Right renal cortex interstitium (tissue), 3 donors: ENCODE measurements at places on chromosomes 1 and 21. TPM values are rescaled to one million over a fixed set of nuclear protein-coding genes. Genes with fewer than 3 reads are reported as not detected.

Gene S100A7A
- polyA plus RNA-seq, result not detected

Gene ALG14
- polyA plus RNA-seq, result 11.6 TPM

Gene AHDC1
- 36.1 TPM for polyA plus RNA-seq

DNA sequence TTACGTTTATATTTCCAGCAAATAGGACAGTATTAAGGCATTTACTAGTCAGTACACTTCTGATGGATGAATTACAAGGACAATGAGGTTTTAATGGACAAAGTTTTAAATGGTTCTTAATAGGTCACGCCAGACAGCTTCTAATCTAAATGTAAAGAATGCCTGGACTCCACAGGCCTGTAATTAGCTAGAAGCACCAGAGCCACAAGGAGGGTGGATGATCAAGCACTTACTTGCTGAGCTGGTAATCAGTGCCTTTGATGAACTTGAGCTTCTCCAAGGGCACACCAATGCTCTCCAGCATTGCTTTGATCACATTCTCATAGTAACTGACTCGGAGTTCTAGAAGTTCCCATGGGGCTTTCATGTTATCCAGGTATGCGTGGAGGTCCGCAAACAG is 6.8 kb downstream of the YARS1 start:
- no peak for DNase-seq

DNA sequence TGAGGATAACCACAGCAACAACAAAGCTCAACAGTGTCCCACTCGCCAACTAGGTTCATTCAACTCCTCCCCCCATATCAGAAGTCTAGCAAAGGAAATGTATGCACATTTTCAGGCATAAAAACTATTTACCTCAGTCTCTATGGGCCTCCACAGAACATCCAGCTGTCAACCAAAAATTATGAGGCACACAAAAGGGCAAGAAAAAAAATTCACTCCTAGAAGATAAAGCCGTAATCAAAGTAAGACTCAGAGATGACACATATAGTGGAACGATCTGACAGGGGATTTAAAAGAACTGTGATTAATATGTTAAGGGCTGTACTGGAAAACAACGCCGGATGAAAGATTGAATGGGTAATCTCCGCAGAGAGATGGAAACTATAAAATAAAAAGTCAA is 158.7 kb downstream of the NTPCR start:
- no peak for DNase-seq

- no peak for DNase-seq
Measured at GRCh38 chr21:42525029-42525581, 11.5 kb downstream of the SLC37A1 start.

GRCh38 chr1:1347663-1348419 is 1.4 kb downstream of the DVL1 start:
- no peak for DNase-seq

DNA sequence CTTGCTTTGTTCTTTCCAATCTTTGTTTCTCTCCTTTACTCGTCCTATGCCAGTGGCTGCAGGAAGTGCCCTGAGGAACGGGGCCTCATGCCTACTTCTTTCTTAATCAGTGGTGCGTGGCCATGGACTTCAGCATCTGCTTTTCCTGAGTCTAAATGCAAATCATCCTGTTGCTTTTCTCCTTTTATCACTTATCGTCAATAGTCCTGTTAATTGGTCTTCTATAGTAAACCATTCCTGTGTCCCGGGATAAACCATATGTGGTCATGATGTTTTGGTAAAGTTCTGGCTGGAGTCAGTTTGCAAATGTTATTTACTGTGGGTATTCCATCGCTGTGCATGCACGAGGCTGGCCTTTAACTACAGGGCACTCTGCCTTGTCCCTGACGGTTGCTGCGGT is 47.5 kb downstream of the AGPAT3 start:
- no peak for DNase-seq

GRCh38 chr1:56816909-56817308 is 2.3 kb downstream of the FYB2 start:
- no peak for DNase-seq

DNA sequence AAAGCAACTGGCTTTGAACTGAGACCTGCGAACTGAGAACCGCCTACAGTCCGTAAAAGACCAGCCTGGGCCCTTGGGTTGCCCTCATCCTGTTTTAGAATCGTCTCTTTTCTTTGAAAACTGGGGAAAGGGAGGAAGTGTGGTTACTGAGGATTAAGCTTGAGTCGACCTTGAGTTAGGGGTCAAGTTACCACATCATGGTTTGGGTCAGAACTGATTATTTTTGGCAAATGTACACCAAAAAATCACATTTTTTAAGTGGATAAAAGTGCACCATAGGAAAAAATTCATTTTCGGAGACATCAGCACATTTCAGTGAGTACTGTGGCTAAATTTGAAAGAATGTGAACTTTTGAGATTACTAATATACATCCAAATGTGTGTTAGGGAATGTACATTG is 76.9 kb upstream of the KAZN start:
- DNase-seq, result no peak
